ENCODE measurements at places on chromosomes 2 and 18.

GRCh38 chr18:23970161-23971096 lies 44.1 kb upstream of the TTC39C start:
- DNase-seq, result no peak

- DNase-seq, result no peak
Measured at GRCh38 chr2:65121-65520, 18.8 kb upstream of the FAM110C start.

DNA sequence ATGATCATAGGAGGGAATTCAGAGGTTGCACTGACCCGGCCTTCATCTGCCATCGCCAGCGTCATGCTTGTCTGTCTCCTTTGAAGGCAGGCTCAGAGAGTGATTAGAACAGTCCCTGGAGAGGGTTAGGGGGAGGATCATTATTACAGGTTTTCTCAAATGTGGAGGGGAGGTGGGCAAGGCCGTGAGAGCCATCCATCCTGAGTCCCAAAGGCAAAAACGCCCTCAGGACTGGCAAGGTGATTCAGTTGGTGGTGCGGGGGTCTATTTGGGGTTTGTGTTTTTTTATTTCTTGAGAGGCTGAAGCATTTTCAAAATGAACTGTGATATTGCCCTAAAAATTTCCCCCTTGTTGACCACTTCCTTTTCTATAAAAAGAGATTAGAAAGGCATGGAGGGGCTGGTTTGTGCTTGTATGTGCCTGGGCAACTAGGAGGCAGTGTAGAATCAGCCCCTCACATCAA lies 39.3 kb upstream of the GYPC start:
- DNase-seq, result no peak

DNA sequence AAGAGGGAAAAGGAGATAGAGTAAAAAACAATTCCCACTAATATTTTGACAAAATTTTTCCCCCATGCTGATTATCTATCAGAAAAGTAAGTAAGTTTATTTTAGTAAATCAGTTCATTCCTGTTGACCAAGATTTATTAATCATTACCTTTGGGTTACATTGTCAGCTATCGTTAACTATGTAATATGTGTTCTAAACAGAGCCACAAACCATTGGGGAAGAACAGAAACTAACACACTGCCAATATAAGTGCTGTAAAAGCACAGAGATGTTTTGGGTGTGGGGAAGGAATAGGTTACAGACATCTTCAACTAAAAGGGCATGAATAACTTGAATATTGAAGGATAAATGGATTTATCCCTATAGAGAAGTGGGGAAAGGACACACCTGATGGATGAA lies 42.5 kb upstream of the ACADL start:
- DNase-seq, result no peak

DNA sequence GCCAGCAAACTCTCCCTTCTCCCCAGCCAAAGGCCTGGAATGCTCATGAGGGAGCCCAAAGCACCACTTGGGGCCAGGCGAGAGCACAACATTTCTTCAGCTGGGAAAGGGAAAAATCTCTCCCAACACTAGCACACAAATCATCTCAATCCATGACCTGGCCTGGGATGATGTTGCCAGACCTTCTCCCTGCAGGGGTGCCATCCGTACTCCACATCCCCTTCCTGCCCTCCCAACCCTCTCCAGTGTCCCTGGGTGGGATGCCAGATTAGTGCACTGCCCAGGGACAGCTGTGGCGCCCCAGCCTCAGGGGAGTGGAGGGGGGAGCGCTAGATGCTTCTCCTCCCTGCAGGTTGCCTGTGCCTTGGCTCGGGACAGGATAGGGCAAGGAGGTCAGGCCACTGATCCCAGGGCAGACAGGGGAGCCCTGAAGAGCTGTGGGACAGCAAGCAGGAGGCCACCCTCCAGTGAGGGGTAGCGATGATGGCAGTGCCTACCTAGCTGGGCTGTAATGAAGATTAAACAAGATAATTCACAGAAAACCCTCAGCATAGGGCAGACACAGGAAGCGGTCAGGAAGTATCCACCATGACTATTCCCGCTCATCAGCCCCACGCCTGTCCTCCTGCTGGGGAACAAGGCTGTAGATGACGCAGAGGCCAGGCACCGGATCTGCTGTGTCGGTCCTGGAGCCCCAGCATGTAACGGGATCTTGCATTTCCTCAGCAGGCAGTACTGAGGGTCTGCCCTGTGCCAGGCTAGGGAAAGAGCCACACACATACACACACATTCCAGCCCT lies 31.1 kb downstream of the SERTAD2 start:
- DNase-seq, result peak; percentile 34
